ENCODE measurements at places on chromosomes 3 and 15. TPM values are rescaled to one million over a fixed set of nuclear protein-coding genes. Genes with fewer than 3 reads are reported as not detected.

RTP3 gene
- not detected for total RNA-seq

- H3K36me3 ChIP-seq = no peaks in the 10 kb centered on the region
- no peak for DNase-seq
- H3K27ac ChIP-seq = no peak overlapping the region
- no peaks in the 10 kb centered on the region for H3K27me3 ChIP-seq
- no peak overlapping the region for H3K4me3 ChIP-seq
- H3K4me1 ChIP-seq = no peaks in the 10 kb centered on the region
These were observed 22.9 kb upstream of the DCLK3 start for GRCh38 chr3:36786921-36787890.

GRCh38 chr3:185734725-185735096 is 90.1 kb downstream of the IGF2BP2 start:
- no peak for DNase-seq
- no peaks in the 10 kb centered on the region for H3K27me3 ChIP-seq
- no peaks in the 10 kb centered on the region for H3K4me1 ChIP-seq
- no peaks in the 10 kb centered on the region for H3K36me3 ChIP-seq

GRCh38 chr3:9809615-9810432 is at the start of gene TTLL3:
Gene TTLL3 (plus strand): TSS chr3:9810262. CDS start chr3:9810662, 400 bp downstream.
- H3K27ac ChIP-seq = peak within 1 kb of the TSS; percentile 97
- peaks cover 21% of the 10 kb centered on the region for H3K4me1 ChIP-seq
- peak within 1 kb of the TSS; percentile 50 for H3K4me3 ChIP-seq
- peak; percentile 84 for DNase-seq
- H3K27me3 ChIP-seq = no peaks in the 10 kb centered on the region

DNA sequence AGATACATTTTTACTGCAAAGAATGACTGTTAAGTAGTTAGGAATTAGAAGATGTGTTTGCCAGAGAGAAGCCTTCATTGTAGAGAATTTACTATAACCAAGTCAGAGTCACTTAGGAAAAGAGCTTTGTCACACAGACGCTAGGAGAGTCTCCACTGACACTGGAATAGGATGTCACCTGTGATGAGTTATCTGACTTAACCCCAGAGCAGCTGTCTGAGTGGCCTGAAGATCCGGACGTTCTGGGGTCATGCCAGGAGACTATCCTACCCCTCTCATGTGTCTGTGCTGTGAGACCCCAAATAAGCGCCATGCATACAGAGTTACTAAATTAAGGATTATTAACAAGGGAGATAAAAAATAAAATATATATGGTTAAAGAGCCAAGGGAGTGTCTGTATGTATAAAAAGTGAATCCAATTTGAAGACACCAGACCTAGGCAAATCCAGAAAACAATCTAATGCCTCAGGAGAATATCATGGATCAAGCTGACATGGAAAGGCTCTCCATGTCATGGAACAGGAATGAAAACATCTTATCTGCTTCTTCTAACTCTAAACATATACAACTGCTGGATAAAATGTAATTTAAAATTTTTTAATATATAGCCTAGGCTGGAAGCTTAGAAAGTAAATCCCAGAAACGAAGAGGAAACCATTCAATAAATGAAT is 43.5 kb downstream of the ITGB5 start:
- H3K4me1 ChIP-seq = no peaks in the 10 kb centered on the region
- H3K4me3 ChIP-seq = no peak overlapping the region
- DNase-seq = no peak
- H3K36me3 ChIP-seq = no peaks in the 10 kb centered on the region

All from body of pancreas (tissue), 4 donors.